ENCODE measurements at places on chromosomes 3 and 15.

- no peak for DNase-seq
These were observed 82.3 kb downstream of the LRTM1 start for GRCh38 chr3:54845551-54845950.

GRCh38 chr15:82751308-82751707 is 41.6 kb upstream of the AP3B2 start:
- DNase-seq, result no peak

- DNase-seq, result no peak
These were observed 453.7 kb downstream of the FOXP1 start for GRCh38 chr3:71129611-71130431.

GRCh38 chr15:31328969-31329639 is 2.5 kb downstream of the KLF13 start:
- no peak for DNase-seq

DNA sequence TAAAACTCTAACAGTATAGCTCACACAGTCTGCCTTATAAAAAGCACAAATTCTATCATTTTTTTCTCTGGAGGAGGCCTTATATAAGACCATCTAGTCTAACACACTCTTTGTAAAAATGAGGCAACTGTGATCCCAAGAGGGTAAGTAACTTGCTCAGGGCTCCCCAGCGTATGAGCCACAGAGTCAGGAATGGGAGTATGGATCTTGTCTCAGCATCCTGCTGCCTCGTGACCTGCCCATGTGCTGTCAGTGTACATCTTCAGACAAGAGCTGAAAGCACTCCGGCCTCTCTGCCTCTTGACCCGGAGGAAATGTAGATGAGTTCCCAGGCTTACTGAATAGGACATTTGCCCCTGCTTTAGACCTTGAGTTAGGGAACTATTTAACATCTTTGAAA is 28.4 kb upstream of the MEF2A start:
- DNase-seq, result no peak

DNA sequence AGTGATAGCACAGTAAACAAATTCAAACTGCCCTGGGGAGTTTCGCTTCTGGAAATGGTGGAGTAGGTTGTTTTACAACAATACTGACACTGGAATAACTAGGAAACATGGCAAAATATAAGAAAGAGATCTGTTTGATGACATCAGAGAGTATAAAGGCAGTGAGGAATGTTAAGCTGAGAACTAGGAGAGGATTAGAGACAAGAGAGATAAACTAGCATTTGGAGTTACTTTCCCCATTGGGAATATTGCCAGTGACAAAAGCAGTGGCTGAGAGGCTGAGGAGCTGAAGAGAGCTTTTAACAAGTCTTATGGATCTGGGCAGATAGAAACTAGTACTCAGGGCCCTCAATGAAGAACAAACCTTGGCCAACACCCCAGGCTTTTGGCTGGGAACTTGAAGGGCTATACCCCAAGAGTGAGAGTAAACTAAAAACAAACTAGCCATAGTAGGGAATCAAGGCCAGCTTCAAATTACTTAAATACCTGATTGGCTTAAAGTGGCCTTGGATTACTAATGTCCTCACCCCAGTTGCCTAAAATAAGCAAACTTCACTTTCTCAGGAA is 280.4 kb downstream of the KLF13 start:
- no peak for DNase-seq

DNA sequence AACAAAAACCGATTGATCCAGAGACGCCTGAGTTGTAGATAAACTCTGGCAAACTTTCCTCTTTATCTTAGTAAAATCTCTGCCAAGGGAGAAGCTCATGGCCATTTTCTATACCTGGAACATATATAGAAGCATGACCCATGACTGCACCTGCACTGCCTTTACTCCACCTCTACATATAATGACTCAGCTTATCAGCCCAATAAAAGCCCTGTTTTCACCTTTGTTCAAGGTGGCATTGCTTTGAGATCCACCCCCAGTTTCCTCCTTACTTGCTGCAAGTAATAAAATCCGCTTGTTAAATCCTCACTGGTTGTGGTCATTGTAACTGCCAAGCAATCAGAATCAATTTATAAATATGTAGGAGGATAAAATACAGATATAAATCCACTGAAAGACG is 1280.4 kb downstream of the NSUN3 start:
- DNase-seq, result no peak

DNA sequence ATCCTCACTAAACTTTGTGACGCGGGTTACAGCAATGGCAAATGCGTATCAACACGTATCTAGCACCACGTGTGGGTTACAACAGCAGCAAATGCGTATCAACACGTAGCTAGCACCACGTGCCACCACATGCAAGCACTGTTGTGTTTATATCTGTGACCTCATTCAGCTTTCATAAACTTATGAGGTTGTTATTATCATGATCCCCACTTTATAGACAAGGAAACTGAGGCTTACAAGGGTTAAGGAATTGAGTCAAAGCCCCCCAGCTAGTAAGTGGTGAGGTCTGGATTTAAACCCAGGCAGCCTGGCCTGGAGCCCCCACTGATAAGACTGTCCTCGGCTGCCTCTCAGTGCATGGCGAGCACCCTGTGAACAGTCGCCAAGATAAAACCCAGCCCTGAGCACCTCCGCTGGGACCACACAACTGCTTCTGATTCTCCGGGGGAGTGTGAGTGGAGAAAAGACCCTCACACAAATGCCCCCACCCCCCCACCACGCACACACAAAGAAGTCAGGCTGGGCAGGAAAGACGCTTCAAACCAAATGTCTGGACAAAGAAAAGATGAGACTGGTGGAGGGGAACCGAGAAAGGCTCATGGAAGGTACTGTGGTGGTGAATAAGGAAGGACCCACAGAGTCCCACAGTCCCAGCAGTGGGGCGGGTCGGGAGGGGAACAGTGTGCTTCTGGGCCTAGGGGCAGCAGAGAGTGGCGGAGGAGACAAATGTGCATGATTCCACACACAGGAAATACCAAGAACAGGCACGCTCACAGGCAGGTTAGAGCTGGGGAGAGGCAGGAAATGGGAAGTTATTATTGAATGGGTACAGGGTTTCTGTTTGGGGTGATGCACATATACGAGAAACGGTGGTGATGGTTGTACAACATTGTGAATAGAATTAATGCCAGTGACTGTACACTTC is 173.4 kb downstream of the XXYLT1 start:
- no peak for DNase-seq

GRCh38 chr3:196519718-196520082 is 4.6 kb upstream of the SMCO1 start:
- no peak for DNase-seq

DNA sequence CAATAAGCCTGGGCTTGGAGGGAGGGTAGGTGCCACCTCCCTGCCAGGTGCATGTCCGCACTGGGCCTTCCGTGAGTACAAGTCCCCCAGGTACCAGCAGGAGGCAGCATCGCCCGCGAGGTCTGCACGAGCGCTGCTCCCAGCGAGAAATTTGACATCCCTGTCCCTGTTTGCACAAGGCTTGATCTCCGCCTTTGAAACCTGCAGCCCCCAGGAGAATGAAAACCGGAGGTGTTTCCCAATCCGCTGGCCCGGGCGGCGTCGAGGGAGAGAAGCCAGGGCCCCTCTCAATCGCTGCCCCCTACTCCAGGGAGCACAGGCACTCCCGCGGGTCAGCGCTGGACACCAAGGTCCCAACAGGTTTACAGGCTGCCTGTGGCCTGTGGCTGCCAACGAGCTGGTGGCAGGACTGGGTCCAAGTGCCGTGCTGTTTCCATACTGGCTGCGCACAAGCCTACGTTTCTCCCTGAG is 961 bp downstream of the HAPLN3 start:
- peak; percentile 85 for DNase-seq

DNA sequence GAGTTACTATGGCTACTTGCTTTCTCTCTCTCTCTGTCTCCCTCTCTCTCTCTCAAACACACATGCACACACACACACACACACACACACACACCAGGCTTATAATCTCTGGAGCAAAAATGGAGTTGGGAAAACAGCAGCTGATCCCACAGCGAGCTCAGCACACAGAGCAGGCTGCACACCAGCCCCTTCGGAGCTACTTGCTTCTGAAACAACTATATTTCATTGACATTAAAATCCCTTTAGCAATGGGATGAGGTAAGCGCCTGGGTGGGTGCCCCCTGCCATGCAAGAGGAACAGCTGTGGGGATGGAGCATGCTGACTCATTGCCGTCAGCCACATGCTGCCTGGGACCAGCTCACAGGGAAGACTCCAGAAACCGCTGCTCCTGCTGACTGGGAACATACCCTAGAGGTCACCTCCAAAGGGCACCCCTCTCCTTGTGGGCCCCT is 45.7 kb downstream of the B3GNT5 start:
- no peak for DNase-seq

DNA sequence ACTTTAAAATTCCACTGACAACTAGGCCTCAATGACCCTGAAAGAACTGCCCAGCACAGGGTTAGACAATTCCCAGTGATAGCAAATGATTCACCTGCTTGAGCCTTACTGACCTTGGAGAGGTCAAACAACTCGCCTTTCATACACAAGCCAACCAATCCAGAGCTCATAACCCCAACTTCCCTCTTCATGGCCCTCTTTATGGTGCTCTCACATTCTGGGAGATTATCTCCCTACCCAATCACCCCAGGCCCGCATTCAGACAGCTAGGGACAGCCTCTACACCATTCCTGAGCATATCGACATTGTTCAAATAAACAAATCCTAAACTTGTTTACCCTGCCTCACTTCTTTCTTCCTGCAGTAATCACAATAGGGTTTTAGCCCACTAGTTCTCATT is 32.2 kb upstream of the COLQ start:
- DNase-seq, result no peak

DNA sequence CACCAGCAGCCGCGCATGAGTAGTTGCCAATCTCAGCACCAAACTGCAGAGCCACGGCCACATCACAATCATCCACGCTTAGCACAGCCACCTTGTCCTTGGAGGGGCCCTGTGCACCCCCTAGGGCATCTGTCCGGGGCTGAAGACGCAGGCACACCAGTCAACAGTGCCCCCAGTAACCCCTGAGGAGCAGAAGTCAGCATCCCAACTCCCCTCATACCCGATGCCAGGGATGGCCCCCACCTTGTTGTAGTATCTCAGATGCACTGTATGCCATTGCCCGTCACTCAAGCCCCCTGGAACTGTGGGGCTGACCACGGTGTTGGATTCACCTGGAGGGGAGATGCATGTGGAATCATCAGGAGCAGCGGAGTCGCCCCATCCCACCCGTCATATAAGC is 7.6 kb downstream of the CELSR3 start:
- no peak for DNase-seq

GRCh38 chr15:79311901-79312553 is 1.1 kb downstream of the TMED3 start:
- DNase-seq, result no peak

GRCh38 chr15:81413851-81414250 is 39.8 kb upstream of the TMC3 start:
- no peak for DNase-seq
